ENCODE measurements at places on chromosomes 2 and 18. TPM values are rescaled to one million over a fixed set of nuclear protein-coding genes. Genes with fewer than 3 reads are reported as not detected.

Gene DPP10
- 0.02 TPM for polyA plus RNA-seq

Gene HSPE1
- 216 TPM for polyA plus RNA-seq

Gene ERFE
- 0.38 TPM for polyA plus RNA-seq

Gene FAM161A
- 1.1 TPM for polyA plus RNA-seq

Gene ANKRD30B
- polyA plus RNA-seq, result not detected

Gene CD207
- 10.2 TPM for polyA plus RNA-seq

Gene FBLN7
- polyA plus RNA-seq, result 0.14 TPM

Gene PTPRM
- polyA plus RNA-seq, result 10.4 TPM

Gene UBR3
- 9.8 TPM for polyA plus RNA-seq

Gene MAP3K20
- 5.0 TPM for polyA plus RNA-seq

Gene SPEG
- 37.7 TPM for polyA plus RNA-seq

Gene ABCG5
- 0.01 TPM for polyA plus RNA-seq

Gene NT5C1B
- not detected for polyA plus RNA-seq

Gene ACMSD
- polyA plus RNA-seq, result not detected

Gene IL1R2
- 67.4 TPM for polyA plus RNA-seq

Gene ALK
- polyA plus RNA-seq, result 0.04 TPM

Gene MC5R
- polyA plus RNA-seq, result 0.12 TPM

Gene GYPC
- polyA plus RNA-seq, result 25.0 TPM

Gene GEN1
- polyA plus RNA-seq, result 3.3 TPM

Measured in esophagus (tissue), 2 donors.